ENCODE measurements at places on chromosomes 4 and X.

DNA sequence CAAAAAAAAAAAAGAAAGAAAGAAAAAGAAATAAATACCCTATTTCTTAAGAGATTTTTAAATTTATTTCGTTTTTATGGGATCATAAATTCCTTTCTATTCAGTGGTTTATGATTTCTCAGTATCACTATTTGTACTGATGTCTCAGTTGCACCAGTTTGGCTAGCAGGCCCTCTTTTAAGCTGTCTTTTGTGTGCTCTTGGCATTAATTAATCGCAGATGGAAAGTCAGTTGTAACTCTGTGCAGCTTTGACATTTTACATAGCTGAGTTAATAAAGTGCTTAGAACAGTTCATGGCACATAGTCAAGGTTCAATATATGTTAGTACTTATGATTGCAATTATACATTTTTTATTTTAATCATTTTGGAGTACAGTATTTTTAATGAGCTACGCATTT, 123.7 kb upstream of the NUDT6 start:
- no peak for DNase-seq

GRCh38 chr4:153024466-153024865, 88.3 kb downstream of the FHDC1 start:
- no peak for DNase-seq

DNA sequence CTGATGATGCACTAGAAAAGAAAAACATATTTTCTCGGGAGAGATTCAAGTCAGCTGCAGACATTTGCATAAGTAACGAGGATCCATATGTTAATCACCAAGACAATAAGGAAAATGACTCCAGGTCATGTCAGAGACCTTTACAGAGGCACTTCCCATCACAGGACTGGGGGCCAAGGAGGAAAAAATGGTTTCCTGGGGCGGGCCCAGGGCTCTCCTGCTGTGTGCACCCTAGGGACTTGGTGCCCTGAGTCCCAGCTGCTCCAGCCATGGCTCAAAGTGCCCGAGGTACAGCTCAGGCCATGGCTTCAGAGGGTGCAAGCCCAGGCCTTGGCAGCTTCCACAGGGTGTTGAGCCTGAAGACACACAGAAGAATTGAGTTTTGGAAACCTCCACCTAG, 415.4 kb upstream of the FRG1 start:
- DNase-seq = no peak

DNA sequence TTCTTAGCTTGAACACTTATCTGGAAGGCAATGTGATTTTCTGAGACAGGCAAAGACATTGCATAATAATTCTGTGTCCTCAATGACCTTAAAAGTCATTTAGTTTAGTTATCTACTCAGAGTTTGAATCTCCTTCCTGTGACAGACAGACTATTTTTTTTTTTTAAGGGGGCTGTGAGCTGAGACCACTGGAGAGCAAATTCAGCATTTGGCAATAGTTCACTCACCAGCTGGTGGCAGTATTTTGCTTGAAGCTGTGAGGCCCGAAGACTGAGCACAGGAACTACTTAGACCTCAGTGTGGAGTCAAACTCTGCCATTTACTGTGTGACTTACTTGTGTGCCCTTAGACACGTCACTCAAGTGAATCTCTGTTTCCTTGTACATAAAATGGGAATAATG, 22.9 kb upstream of the CPE start:
- no peak for DNase-seq

DNA sequence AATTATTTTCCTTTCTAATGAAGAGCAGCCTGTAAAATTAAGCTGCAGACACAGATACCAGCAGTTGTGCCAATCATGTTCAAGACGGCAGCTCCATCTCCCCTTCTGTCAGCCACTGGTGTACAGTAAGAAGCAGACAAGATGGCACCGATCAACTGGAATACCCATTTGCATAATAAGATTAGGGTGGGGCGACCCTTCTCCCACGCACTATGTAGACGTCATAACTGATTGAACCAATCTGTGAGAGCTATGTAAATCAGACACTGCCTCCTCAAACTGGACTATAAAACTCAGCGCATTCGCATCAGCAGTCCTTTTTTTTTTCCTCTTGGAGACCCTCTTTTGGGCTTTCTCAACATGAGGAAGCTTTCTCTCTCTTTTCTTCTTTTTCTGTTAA, 40.4 kb upstream of the INTS6L start:
- DNase-seq = no peak

DNA sequence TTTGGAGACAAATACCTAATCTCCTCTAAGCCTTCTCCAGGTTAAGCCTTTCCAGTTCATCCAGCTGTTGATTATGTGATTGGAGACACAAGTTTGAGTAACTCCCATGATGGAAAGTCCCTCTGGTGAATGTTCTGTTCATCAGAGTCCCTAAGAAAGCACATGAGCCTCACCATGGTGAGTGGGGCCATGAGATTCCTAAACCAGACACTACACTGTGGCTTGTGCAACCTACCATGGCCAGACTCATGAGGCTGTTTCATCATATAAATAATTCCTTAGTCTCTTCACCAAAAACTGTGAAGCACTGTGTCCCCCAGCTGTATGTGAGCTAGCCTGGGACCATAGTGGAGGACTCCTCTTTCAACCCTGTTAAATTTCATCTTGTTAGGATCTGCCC, 14.4 kb downstream of the PKD2 start:
- no peak for DNase-seq

GRCh38 chr4:100644150-100644549, 126.3 kb upstream of the EMCN start:
- no peak for DNase-seq

DNA sequence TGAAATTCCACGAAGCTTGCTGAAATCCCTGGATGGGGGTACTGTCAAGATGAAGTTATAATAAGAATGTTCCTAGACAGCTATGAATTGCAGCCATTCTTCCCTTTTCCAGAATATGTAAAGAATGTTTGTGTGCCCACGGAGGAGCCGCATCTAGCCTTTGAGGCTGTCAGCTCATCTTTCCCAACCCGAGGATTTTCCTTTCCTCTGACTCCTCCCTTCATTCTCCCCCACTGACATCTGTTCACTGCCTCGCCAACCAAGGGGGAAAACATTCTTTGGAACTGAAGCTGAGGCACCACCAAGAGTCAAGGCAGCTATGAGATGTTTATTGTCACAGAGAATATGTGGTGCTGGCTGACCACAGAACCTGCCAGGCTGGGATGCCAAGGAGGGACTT, 8.8 kb downstream of the NHSL2 start:
- no peak for DNase-seq

DNA sequence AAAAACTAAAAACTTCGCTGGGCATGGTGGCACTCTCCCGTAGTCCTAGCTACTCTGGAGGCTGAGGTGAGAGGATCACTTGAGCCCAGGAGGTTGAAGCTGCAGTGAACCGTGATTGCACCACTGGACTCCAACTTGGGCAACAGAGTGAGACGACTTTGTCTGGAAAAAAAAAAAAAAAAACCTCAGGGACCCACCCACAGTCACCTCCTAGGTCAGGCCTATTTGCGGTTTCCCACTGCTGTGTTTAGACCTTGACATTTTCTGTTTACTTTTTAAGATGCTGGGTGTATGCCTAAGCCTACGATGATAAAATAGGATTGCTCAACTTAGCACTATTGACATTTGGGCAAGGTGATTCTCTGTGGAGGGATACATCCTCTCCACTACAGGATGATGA, 197.4 kb upstream of the TBL1X start:
- no peak for DNase-seq

GRCh38 chrX:138858438-138858837, 146.9 kb upstream of the FGF13 start:
- no peak for DNase-seq

DNA sequence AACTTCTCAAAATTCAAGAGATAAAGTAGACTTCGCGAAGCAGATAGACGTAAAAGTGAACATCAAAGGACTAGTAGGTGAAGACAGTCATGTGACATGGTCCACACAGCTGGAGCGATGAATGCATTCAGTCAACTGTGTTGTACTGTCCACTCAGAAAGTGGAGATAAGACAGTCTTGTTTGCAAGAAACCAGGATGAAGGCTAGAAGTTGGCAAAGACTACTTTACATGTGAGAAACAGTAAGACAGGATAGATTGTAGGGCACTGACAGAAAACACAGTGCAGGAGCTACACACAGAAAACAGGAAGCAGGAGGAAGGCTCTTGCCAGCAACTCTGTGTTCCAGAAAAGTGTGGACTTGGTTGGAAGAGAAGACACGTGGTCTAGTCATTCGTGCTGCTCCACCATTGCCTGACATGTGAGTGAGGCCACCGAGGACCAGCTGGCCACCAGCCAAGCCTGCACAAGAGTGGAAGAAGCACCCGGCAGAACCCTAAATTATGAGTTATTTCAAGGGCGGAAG, 78.9 kb downstream of the FAT1 start:
- DNase-seq = no peak

DNA sequence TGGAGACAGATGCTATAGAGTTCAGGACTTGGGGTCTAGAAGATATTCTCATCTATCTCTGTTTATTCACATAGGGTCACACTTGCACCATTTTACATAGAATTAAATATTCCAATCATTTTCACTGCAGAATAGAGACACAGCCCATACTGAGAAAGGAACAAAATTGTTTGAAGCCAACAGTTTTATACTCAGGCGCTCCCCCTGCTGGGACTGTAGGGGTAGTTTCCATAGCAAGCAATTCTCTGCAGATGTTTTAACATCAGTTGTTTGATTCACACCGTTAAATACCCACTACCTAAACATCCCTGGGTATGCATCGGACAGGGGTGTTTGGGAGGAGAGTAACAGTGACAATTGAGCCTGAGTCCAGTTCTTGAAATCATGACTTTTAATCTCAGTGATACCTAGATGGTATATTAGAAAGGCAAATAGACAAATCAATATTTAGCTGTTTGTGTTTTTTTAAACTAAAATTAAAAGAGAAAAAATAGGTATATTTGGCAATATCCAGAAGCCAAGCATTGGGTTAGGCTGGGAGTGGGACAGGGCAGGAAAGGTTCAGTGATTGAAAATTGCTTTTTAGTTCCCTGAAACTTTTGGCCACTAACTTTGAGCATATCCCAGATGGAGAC, 33.8 kb downstream of the LONRF3 start:
- no peak for DNase-seq

DNA sequence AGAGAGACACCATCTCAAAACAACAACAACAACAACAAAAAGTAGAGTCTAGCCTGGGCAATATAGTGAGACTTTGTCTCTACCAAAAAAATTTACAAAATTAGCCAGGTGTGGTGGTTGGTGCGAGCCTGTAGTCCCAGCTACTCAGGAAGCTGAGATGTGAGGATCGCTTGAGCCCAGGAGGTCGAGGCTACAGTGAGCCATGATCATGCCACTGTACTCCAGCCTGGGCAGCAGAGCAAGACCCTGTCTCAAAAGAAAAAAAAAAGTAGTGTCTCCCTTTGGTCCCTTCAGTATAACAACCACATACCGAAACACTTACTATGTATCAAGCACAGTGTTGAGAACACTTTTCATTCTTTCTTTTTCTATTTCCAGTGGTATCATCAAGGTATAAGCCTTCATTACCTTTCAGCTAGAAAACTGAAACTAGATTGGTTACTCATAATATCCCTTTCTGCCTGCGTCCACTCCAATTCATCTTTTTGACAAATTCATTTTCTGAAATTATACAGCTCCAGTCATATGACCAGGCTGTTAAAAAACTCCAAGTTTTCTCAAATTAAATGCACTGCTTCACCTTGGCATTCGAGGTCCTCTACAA, 54.1 kb downstream of the RPS6KA3 start:
- DNase-seq = no peak

DNA sequence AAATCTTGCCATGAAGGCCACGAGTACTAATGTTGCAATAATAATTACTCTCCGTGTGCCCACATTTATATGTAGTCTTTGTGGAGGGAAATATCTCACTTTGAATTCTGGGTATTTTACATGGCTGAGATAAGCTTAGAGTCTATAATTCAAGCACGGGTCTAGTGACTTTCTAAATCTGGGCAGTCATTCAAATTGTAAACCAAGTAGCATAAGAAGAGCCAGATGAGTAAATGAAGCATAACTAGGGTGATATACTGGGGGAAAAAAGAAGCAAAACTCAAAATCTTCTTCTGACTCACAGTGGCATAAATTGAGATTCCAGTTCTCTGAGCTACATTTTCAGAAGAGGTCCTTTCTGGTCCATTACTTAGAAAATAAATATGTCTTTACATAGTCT, 53.0 kb downstream of the MAPK10 start:
- DNase-seq = no peak

DNA sequence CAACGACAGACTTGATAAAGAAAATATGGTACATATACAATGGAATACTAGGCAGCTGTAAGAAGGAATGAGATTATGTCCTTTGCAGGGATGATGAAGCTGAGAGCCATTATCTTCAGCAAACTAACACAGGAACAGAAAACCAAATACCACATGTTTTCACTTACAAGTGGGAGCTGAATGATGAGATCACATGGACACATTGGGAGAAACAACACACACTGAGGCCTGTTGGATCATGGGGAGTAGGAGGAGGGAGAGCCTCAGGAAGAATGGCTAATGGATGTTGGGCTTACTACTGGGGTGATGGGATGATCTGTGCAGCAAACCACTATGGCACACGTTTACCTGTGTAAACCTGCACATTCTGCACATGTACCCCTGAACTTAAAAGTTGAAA, 209.7 kb downstream of the SPRY1 start:
- no peak for DNase-seq

DNA sequence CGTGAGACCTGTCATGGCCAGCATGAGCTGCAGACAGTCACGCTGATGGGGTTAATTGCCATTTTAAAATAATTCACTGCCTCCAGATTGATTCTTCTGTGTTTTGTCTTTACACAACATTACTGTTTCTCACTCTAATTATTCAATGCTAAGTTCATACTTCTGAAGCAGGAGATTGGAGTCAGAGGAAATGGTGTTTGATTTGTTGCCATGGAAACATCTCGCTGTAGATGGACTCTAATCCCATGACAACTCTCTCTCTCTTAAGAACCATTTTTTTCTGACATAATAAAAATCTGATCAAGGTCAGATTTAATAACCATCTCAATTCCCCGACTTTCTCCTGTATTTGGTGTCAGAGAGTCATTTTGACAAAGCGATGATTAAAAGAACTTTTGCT, 209.0 kb downstream of the IDS start:
- DNase-seq = no peak

GRCh38 chrX:18691431-18691830, 16.0 kb upstream of the PPEF1 start:
- no peak for DNase-seq

DNA sequence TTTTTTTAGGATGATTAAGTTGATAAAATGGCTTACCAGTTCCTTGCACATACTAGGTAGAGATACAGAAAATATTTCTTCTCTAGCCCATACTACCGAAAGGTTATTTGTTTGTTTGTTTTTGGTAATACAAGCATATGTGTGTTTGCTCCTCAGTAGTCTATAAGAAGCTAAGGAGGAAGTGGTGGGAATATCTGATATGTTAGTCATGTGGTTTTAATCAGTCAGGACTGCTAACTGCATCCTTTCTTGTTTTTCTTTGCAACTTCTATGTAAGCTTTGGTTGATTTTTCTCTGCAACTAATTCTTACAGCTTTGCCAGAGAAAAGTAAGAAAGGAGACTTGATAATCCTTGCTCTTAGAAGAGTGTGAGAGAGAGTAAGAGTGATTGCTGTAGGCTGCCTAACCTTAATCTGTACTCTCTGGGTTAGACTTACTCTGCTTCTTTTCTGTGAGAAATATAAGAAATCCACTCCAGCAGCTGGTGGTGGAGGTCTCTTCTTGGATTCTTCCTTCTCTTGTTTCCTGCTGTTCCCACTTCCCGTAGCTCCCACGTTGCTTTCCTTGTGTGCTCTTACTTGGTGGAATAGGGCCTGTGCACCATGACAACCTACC, 28.3 kb downstream of the SEPTIN11 start:
- no peak for DNase-seq
